ENCODE measurements at places on chromosomes 11 and 22. TPM values are rescaled to one million over a fixed set of nuclear protein-coding genes. Genes with fewer than 3 reads are reported as not detected.

Gene UPB1
- 0.45 TPM for total RNA-seq

Gene KCNQ1OT1
- 12.0 TPM for total RNA-seq

Gene OR4C11
- not detected for total RNA-seq

Gene KCNJ5
- total RNA-seq: 0.82 TPM

Gene RIC3
- 68.1 TPM for total RNA-seq

Gene CRYBB2
- total RNA-seq: not detected

Gene KRTAP5-4
- not detected for total RNA-seq

Gene OR56A1
- total RNA-seq: 0.27 TPM

Gene TEX54
- not detected for total RNA-seq

Gene KRTAP5-8
- not detected for total RNA-seq

Gene OR5W2
- not detected for total RNA-seq

Gene CNTF
- total RNA-seq: 3.7 TPM

Gene THY1
- total RNA-seq: 22.5 TPM

Gene NEFH
- total RNA-seq: 0.73 TPM

Gene CD248
- 5.2 TPM for total RNA-seq

Gene WNT11
- total RNA-seq: 11.0 TPM

Gene IFITM10
- 4.5 TPM for total RNA-seq

Gene ANGPTL5
- 0.45 TPM for total RNA-seq

Gene HEPN1
- not detected for total RNA-seq

Gene LMO2
- 16.1 TPM for total RNA-seq

Gene CARD18
- total RNA-seq: not detected

Gene TLCD5
- total RNA-seq: 14.0 TPM

Gene TMEM151A
- 6.4 TPM for total RNA-seq

Gene CELSR1
- total RNA-seq: 7.8 TPM

Gene ANO5
- 9.8 TPM for total RNA-seq

Gene DDIAS
- total RNA-seq: 4.1 TPM

Gene GDPD4
- total RNA-seq: not detected

Gene DKK3
- 140 TPM for total RNA-seq

Gene SPDYC
- total RNA-seq: not detected
